ENCODE measurements at places on chromosomes 5 and 9. TPM values are rescaled to one million over a fixed set of nuclear protein-coding genes. Genes with fewer than 3 reads are reported as not detected.

Gene SLC6A18
- total RNA-seq, result not detected

Gene PCA3
- total RNA-seq, result 1.2 TPM

Gene GRM6
- not detected for total RNA-seq

Gene ADAMTS16
- total RNA-seq, result not detected

Gene GCNT4
- total RNA-seq, result 0.07 TPM

Gene HRCT1
- 2.4 TPM for total RNA-seq

Gene KIF20A
- 125 TPM for total RNA-seq

Gene NFX1
- total RNA-seq, result 13.0 TPM

Gene TTC1
- 46.2 TPM for total RNA-seq

Gene PCDHGB5
- 8.7 TPM for total RNA-seq

Gene HMGCS1
- 80.5 TPM for total RNA-seq

Gene NUTM2F
- total RNA-seq, result not detected

Gene FBP2
- total RNA-seq, result not detected

Gene AJM1
- 0.66 TPM for total RNA-seq

Gene EGFL7
- 500 TPM for total RNA-seq

Gene FOXD4L3
- total RNA-seq, result not detected

All from pulmonary artery endothelial cell (primary cell).